Activated CD4-positive, alpha-beta T cell treated with anti-CD3 and anti-CD28 coated beads for 4 hours (primary cell): ENCODE measurements at places on chromosomes 12 and 14.

GRCh38 chr14:61630399-61631044 is 64.8 kb upstream of the HIF1A start:
- DNase-seq = no peak

DNA sequence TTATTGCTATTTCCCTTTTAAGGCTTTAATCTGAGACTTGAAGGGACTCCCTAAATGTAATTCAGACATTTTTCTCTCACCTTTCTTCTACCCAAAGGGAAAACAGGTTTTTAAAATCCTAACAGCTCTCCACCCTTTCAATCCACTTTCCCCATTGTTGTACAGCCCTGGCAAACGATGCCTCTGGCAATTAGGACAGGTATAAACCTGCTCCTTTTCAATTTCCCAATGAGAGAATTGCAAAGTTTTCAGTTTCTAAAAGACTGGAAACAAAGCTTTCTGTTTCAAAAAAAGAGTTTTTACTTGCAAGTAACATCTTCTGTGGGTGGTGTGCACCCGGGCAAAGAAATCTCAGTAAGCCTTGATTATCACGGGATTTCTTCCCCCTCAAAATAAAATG is 131.2 kb downstream of the HMGA2 start:
- no peak for DNase-seq

- DNase-seq = no peak
Measured at GRCh38 chr14:72141084-72141483, 208.9 kb downstream of the RGS6 start.

GRCh38 chr12:60257063-60257462 is 661.2 kb downstream of the SLC16A7 start:
- DNase-seq = no peak

GRCh38 chr12:105319691-105320209 is 10.7 kb upstream of the C12orf75 start:
- DNase-seq = no peak
